Activated T-helper 17 cell treated with anti-CD3 and anti-CD28 coated beads, Interleukin-2, amount 50 U/mL, for 72 hours (primary cell): ENCODE measurements at places on chromosomes 5 and 9. TPM values are rescaled to one million over a fixed set of nuclear protein-coding genes. Genes with fewer than 3 reads are reported as not detected.

DNA sequence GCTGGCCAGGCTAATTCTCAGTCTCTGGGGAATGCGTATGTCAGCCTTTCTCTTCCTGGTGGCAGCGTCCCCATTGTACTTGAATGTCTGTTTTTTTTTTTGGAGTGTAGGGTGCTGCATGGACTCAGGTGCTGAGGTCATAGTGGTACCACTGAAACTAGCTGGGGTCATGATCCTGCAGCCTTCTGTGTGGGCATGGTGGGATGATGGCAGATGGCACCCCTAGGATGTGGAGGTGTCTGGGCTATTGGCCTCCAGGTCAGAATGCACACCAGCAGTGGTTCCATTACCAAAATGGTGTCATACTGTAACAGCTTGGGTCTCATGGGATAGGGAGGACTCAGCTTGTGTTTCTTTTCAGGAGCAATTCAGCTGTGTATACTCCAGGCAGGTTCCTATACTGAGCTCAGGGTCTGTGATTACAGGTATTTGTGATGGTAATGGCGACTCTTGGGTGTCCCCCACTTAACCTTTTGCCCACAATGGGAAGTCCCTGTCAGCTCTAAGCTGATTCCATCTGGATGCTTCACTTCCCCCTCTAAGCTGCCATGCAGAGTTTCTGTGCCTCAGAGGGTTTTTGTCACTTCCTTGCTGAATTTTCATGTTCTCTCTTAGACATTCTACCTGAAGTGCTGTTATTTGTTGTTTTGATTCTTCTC, 17.9 kb downstream of the HSD17B4 start:
- H3K27ac ChIP-seq, result no peak overlapping the region
- no peak for ATAC-seq
- H3K4me3 ChIP-seq, result no peak overlapping the region
- peaks cover 2% of the 10 kb centered on the region for H3K4me1 ChIP-seq
- H3K27me3 ChIP-seq, result no peaks in the 10 kb centered on the region

DNA sequence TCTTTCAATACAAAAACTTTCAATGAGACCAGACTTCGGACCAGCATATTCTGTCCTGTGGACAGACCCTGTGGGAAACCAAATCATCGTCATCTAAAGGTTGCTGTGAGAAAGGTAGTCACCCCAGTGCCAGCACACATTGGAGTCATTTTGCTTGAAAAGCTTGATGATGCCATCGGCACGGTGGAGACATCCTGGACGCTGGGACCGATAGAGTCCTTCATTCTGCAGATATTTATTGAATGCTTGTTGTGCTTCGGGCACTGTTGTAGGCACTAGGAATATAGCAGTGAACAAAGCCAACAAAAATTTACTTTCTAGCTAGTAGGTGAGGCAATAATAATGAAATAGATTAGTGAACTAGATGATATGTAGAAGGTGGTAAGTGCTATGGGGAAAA, 34.9 kb downstream of the SNX18 start:
- no peaks in the 10 kb centered on the region for H3K4me1 ChIP-seq
- H3K4me3 ChIP-seq, result no peak overlapping the region
- no peaks in the 10 kb centered on the region for H3K36me3 ChIP-seq
- H3K27ac ChIP-seq, result no peak overlapping the region
- no peaks in the 10 kb centered on the region for H3K27me3 ChIP-seq

RANBP17 gene
- total RNA-seq, result not detected

CCL27 gene
- 1.6 TPM for total RNA-seq
